ENCODE measurements at places on chromosomes 6 and 20.

DNA sequence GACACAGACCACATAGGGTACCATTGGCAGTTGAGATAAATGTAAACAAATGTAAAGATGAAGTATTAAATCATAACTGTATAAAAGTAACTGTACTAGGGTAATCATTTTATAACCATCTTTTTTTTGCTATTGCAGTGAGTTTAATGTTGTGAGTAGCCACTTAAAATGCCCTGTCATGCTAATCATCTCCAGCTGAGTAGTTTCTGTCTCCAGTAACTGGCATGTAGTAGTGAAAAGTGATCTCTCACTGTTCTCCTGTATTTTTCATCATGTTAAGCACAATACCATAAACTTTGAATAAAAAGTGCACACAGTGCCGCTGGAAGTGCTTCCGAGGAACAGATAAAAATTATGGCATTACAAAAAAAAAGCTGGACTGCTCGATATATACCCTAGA lies 45.0 kb upstream of the OPRM1 start:
- no peak for DNase-seq

- no peak for DNase-seq
Observed at GRCh38 chr6:19827247-19827646, 9.9 kb upstream of the ID4 start.

DNA sequence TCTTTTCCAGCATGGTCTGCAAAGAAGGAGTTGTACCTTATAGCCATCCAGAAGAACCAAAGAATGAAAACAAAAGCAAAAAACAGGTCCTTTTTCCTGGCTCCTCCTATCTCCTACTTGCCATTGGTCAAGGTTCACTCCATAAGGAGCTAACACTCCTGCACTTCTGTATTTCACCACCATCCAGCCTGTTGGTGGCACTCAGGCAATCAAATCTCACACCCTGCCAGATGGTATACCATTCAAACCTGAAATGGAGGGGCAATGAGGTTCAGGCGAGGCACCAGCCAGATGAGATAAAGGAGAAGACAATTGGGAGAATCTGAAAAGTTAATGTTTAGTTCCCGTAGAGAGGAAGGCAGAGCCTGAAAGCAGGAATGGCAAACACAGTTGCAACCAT lies 203.8 kb downstream of the ALDH8A1 start:
- no peak for DNase-seq

DNA sequence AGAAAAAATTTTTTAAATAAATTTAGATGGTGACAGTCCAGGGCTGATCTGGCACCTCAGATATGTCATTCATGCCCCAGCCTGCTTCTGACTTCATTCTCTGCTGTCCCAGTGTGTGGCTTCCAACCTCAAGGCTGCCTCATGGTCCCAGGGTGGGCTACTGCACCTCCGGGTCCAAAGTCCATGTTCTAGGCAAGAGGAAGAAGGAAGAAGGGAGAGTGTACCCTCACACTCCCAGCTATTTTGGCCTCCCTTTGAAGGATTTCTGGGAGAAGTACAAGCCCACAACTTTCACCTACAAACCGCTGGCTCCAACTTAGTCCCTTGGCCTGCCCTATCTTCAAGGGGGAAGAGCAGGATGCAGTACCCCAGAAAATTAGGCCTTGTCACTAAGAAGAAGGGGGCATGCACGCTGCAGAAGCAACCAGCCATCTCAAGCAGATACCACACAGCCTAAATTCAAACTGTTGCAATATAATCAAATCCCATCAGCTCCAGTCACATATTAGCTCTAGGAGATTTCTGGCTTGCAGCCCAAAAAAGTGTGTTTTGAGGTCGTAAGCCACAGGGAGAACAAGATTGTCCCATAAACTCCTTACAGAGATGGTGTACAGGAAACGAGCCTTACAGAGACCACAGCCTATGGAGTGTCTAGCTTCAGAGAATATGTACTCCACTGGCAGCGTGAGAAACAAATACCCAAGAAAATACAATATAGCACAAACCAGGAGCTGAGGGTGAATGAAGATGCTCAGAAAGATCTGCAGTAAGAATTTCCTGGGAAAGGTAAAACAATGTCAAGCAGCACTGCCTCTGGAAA lies 906 bp upstream of the BTN3A2 start:
- DNase-seq: no peak

DNA sequence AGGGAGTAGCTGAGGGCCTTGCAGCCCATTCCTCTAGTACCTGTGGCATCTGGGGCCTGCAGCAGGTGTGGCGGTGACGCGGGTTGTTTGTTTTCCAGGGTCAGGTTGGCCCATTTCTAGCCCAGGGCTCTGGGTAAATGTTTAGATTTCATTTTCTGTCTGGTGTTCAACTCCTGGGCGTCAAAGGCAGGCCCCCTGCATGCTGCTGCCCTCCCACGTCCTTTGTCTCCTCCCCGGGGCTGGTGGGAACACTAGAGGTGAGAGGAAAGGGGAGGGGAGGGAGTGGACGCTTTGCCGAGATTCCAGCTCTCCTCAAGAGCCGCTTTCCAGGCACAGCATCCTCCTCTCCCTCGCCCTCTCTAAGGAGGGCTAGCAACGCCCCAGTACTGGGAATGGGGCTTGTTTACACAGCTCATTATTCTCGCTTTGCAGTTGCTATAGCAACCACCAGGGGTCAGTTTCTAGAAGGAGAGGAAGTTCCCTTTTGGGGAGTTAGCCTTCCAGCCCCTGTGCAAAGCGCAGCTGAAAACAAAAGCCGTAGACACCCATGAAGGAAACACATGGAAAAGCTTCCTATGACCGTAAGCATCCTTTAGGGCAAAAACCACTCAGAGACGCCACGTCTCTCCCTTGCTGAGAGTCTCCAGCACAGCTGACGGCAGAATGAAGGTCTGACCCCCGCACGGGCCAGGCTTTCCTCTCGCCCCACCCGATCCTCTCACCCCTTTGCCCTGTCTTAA lies 170.6 kb downstream of the LY86 start:
- DNase-seq: no peak

DNA sequence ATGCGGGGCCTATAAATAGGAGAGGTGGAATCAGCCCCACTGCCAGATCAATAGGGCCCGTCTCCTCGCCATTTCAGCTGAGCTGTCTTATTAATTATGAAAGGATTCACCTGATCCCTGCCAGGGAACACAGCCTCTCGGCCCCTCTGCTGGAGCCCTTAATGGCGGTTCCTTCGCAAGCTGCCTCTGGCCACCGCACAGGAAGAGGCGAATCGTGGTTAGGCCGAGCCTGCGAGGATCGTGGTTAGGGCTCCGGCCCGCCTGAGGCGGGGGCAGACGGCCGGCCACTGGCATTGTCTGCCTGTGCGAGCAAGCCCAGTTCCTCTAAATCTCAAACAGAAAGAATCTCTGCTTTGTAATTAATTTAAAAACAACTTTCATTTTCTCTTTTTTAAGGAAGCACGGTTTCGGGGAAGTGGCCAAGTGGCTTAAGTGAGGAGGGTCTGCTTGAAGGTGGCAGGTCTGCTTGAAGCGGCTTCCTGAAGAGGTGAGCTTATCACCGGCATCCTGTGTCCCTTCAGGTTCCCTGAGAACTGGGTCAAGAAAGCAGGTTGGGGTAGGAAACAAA lies 9.2 kb downstream of the NRN1 start:
- no peak for DNase-seq

GRCh38 chr6:52647199-52647598 lies 23.7 kb upstream of the TMEM14A start:
- no peak for DNase-seq

DNA sequence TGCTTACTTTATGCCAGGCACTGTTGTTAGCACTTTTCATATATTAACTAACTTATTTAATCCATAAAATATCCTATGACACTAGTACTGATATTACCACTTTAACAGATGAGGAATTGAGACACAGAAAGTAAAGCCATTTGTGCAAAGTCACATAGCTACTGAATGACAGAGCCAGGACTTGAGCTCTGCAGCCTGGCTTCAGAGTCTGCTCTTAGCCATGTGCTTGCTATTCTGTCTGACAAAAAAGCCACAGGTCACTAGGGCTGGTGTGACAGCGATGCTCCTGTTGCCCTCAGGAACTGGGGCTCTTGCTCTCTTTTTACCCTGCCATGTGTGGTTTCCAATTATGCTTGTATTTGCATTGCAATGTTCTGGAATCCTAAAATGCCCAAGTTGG lies 44.7 kb upstream of the RNF8 start:
- DNase-seq: no peak

DNA sequence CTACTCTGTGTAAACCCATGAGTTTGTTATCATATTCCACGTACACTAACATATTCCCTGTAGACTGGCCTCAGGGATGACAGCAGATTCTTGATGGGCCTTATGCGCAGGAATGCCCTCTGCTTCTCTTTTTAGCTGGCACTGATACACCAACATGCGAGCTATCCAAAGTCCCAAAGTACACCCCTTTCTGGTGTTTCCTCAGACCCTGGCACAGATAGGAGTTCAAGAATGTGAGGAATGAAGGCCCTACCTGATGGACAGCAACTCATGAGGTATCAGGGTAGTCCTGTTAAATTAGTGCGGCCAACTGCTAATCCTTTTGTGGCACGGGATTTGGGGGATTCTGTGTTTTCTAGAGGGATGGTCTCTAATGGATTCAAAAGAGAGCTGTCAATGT lies 93.0 kb downstream of the BACH2 start:
- DNase-seq: no peak

GRCh38 chr6:3340894-3341293 lies 82.1 kb downstream of the PSMG4 start:
- no peak for DNase-seq

GRCh38 chr6:98946879-98947410 lies 801 bp downstream of the FBXL4 start:
- DNase-seq: peak; percentile 63

- DNase-seq: no peak
Observed at GRCh38 chr6:148776321-148777308, 29.8 kb downstream of the UST start.

DNA sequence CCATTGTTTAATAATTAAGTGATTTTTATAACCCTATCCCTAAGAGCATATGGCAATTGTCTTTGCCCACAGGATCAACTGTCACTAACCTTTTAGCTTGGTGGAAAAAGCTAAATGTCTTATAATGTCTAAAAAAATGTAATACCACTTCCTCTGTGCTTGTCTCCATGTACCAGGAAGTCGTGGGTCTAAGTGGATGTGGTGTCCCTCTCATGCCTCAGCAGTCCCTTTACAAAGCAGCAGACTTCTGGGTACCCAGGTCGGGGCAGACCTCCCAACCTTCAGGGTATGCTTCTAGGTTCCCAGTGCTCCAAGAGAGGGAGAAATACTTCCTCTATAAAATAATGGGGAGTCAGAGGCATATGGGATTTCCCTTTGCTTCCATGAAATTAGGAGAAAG lies 74.7 kb downstream of the ZHX3 start:
- DNase-seq: no peak

DNA sequence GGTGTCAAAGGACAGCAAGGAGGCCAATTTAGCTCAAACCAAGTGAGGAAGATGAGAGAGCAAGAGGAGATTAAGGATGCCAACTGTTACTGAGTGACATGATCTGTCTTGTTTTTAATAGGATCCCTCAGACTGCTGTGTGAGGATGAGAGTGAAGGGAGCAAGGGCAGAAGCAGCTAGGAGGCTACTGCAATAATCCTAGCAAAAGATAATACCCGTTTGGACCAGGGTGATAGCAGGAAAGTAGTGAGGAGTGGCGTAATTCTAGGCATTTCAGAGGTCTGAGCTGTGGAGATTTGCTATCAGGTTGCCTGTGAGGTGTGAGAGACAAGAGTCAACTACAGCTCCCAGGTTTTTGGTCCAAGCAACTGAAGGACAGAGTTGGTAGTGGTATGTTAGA lies 14.7 kb downstream of the UBE2V1 start:
- DNase-seq: no peak

GRCh38 chr20:38108438-38108985 lies 56.6 kb downstream of the TGM2 start:
- DNase-seq: no peak

DNA sequence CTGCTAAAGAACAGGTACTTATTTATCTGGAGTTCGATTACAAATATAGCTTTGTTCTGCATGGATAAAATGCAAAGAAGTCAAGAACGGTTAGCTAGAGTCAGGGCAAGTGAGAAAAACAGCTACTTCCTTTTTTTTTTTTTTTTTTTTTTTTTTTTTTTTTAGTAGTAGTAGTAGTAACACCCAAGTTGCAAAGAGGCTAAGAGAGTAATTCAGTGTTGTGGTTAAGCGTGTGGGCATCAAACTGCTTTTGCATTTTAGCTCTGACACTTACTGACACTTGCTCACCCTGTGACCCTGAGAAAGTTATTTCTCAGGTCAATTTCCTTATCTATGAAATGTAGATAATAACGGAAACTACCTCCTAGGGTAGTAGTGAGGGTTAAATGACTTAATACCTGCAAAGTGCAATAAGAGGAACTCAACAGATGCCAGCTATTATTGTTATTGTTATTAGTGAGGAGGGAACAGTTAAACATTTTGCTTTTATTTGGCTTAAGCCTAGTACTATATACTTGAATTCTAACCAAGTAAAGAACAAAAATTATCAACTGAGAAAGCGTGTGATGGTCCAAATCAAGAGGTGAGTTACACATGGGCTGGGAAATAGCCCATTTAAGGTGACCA lies 86.7 kb upstream of the BACH2 start:
- no peak for DNase-seq

DNA sequence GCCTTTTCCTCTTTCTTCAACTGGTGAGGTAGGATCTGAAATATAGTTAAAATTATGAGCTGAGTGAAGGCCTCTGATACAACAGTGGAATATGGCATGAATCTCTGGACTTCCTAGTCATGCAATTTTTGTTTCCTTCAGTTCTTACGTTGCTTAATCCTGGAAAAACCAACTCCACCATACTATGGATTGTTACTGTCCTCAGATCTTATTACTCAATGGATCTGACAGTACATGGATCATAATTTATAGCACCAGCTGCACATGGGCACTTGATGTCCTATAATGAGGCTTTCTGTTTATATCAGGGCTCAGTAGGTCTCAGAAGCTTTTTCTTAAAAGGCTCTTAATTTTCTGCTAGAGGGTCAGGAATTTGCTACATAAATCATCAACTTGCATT lies 1341.0 kb upstream of the EYS start:
- DNase-seq: no peak

DNA sequence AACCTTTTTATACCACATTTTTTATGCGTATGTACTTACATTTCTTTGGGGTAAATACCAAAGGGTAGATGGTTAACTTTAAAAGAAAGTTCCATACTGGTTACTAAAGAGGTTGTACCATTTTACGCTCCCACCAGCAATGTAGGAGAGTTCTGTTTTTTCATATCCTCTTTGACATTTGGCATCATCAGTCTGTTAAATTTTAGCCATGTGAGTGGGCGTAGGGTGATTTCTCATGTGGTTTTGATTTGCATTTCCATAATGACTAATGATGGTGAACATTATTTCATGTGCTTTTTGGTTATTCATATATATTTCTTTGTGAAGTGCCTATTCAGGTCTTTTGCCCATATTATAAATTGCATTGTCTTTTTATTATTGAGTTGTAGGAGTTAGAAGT lies 194.2 kb downstream of the PRL start:
- no peak for DNase-seq

DNA sequence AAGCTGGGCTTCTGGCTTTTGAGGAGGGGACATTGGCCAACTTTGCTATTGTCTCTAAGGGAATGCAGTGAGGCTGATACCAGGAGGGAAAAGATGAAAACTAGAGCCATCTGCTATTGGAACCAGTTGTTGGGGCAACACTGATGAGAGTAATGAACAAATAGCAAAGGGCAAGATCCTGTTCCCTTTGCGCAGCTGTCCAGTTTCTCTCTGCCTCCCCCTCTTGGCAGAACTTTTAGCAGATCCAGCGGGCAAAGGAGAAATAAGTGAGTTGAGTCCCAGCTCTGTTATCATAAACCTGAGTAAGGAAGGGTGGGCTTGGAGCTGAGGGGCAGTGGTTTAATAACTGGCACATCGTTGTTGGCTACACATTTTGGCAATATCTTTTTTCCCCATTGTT lies 126.8 kb downstream of the AKAP7 start:
- no peak for DNase-seq

GRCh38 chr6:30542915-30543314 lies 13.4 kb downstream of the GNL1 start:
- no peak for DNase-seq

All from SHP77 treated with DMSO at 0.1 percent for 48 hours (cell line).